ENCODE measurements at places on chromosomes 2 and 18. TPM values are rescaled to one million over a fixed set of nuclear protein-coding genes. Genes with fewer than 3 reads are reported as not detected.

Gene ITGA6
- 47.3 TPM for total RNA-seq

Gene DSG2
- 58.5 TPM for total RNA-seq

Gene L3MBTL4
- total RNA-seq = not detected

Gene RTP5
- not detected for total RNA-seq

Gene GPBAR1
- total RNA-seq = not detected

Gene PROKR1
- not detected for total RNA-seq

Gene SPDYA
- total RNA-seq = 0.14 TPM

Gene LDLRAD4
- total RNA-seq = 1.3 TPM

Gene CXCR1
- total RNA-seq = not detected

Gene ANKRD30B
- not detected for total RNA-seq

Gene CROCC2
- not detected for total RNA-seq

Gene ANO7
- 1.7 TPM for total RNA-seq

Gene STK11IP
- 16.3 TPM for total RNA-seq

Gene PROM2
- total RNA-seq = not detected

Gene ASPRV1
- 0.29 TPM for total RNA-seq

Gene GMCL1
- total RNA-seq = 12.1 TPM

Gene MAP3K19
- total RNA-seq = not detected

Gene EFEMP1
- 40.9 TPM for total RNA-seq

Gene DPP10
- total RNA-seq = not detected

Gene MARCHF4
- total RNA-seq = 64.6 TPM

Gene SERPINB11
- total RNA-seq = not detected

Gene TFPI
- total RNA-seq = 58.8 TPM

Gene M1AP
- not detected for total RNA-seq

Gene GCKR
- 0.48 TPM for total RNA-seq

Gene TNS1
- total RNA-seq = 5.3 TPM

Gene SERPINB13
- not detected for total RNA-seq

Gene GIGYF2
- total RNA-seq = 31.2 TPM

Gene CRYGD
- total RNA-seq = not detected

Gene IGFBP2
- 57.2 TPM for total RNA-seq

Gene EML4
- 21.0 TPM for total RNA-seq

Gene CRYGC
- total RNA-seq = not detected

Gene MGAT4A
- 1.6 TPM for total RNA-seq

Gene TMEM163
- total RNA-seq = 0.13 TPM

Gene INPP5D
- 0.51 TPM for total RNA-seq

Gene KCNJ3
- not detected for total RNA-seq

Gene CFC1
- total RNA-seq = not detected

Gene SOX11
- not detected for total RNA-seq

Gene REL
- total RNA-seq = 2.2 TPM

Gene CD8B
- total RNA-seq = not detected

Gene COX7A2L
- 157 TPM for total RNA-seq

Gene SLC14A1
- not detected for total RNA-seq

Gene CDCA7
- total RNA-seq = 48.5 TPM

Gene ZSWIM2
- total RNA-seq = not detected

Gene CDK15
- total RNA-seq = not detected

Gene ABCG5
- not detected for total RNA-seq

Gene INHBB
- total RNA-seq = 17.6 TPM

Gene MROH2A
- total RNA-seq = 0.28 TPM

Gene C2orf74
- total RNA-seq = 20.4 TPM

Gene RESP18
- not detected for total RNA-seq

Gene CRYBA2
- not detected for total RNA-seq

Gene DNAH6
- 0.11 TPM for total RNA-seq

Gene ZNF396
- total RNA-seq = 0.64 TPM

Measured in A549 treated with RU486 at 1 μM for 4 hours (cell line).